ENCODE measurements at places on chromosomes 4 and X.

DNA sequence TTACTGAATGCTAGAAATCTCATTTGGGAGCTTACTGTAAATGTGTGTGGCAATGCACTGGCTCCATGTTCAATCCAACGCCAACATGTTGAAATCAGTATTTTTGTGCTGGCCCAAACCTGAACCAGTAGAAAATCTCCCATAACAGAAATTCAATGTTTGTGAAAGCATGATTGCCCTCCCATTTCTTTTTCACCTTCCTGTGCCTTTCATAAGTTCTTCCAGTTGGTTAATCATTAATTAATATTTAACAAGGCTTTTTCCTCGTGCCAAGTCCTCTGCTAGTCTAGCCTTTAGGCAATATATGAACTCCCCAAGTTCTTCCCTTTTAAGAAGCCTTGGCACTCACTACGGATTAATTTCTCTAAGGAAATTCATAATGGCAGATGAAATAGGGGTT is 1.3 kb upstream of the PLS3 start:
- no peak for ATAC-seq

- no peak for ATAC-seq
These were observed 308.4 kb upstream of the DIAPH2 start for GRCh38 chrX:96376266-96376665.

DNA sequence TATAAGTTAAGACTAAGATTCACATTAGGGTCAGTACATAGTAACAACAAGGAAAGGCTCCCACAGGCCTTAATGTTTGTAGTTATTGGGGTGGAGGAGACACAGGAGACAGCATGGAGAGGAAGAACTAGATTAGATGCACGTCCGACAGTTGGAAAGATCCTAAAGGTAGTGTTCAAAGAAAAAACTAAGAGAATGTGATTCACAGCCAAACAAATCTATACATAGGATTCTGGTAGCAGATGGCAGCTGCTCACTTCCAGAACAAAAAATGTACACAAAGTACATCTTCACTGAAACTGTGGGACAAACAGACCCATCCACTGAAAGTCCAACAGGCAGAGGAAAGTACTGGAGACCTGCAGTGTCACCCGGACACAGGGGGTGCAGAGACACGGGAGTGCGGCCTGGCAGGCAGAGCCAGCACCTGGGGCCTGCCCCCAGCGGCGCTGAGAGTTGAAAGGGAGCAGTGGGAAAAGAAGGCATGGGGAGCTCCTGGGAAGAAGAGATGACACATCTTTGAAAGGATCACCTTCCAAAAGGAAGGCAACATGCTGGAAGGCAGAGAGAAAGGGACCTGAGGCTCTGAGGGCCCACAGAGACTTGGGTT is 40.0 kb downstream of the NELFA start:
- ATAC-seq, result no peak

GRCh38 chrX:109732017-109732801 is 848 bp downstream of the ACSL4 start:
- peak; percentile 71 for ATAC-seq

DNA sequence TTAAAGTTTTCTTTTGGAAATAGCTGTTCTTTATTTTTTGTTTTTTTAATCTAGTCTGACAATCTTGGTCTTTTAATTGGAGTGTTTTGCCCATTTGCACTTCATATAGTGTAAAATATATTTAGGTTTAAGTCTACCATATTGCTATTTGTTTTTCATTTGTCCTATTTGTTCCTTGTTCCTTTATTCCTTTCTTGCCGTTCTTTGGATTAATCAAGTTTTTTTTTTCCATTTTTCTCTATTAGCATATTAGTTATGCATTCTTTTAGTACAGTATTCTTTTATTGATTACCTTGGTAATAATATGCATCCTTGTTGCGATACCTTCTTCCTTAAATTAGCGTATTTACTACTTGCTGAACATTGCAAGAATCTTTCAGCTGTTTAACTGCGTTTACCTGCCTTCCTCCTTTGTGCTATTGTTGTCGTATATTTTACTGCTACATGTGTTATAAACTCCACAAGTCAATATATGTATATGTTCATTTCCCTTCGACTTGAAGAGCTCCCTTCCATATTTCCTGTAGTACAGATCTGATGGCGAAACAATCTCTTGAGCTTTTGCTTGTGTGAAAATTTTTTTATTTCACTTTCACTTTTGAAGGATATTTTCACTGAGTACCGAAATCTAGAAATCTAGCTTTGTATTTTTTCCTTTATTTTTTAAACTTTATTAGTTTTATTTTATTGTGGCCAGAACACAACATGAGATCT is 23.9 kb upstream of the RNF212 start:
- no peak for ATAC-seq

- ATAC-seq, result no peak
These were observed 47.9 kb upstream of the FGF13 start for GRCh38 chrX:138759217-138759943.

- no peak for ATAC-seq
These were observed 520.4 kb downstream of the BCOR start for GRCh38 chrX:39577206-39577984.

DNA sequence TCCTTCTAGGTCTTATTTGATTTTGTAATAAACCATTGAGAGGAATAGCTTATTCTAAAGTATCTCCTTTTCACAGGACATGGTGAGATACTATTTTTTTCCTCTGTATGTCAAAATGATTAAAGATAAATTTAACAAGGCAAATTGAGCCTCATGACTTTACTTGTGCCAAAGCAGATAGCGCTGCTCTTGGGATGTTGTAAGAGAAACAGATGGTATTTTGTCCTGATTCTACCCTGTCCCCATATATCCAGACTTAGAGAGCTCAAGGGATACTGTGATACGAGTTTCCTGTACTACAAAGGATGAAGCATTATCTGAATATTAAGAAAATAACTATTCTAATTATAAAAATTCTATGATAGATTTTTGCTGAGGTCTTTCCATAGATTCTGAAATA is 34.0 kb downstream of the EMCN start:
- no peak for ATAC-seq

DNA sequence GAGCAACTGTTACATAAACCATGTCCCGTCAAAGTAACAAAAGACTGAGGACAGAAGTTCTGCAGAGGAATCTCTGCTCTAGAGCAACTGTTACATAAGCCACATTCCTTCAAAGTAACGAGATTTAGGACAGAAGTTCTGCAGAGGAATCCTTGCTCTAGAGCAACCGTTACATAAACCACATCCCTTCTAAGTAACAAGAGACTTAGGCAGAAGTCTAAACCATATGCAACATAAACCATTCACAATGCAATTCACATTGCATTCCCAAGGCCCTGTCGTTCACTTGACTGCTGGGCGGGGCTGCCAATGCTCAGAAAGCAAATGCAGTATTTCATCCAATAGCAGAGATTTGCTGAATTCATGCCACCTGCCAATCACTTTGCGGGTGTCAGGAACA is 124.4 kb upstream of the PUDP start:
- ATAC-seq, result no peak

GRCh38 chrX:151228935-151229334 is 52.6 kb downstream of the GPR50 start:
- no peak for ATAC-seq

DNA sequence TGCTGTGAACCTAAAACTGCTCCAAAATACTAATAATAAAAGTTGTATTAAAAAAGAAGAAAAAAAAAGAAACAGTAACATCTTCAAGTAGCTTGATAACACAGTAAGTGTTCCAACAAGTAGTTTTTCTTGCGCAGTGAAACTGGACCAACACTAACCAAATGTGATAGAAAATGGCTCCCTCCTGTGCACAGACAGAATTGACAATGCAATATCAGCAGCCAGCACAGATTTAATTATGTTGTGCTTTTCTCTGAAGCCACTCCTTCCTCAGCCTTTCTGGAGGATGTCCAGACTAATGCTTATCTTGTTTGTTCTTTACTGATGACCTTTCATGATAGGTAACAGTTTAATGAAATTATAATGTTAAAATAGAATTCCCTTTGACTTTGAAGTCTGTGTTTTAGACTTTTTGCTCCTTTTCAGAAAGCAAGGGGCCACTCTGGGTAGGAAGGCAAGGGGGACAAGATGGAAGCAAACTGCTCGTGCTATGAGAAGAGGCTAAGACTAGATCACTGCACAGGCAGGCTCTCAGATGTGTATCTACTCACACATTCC is 147.1 kb upstream of the RPL34 start:
- no peak for ATAC-seq

DNA sequence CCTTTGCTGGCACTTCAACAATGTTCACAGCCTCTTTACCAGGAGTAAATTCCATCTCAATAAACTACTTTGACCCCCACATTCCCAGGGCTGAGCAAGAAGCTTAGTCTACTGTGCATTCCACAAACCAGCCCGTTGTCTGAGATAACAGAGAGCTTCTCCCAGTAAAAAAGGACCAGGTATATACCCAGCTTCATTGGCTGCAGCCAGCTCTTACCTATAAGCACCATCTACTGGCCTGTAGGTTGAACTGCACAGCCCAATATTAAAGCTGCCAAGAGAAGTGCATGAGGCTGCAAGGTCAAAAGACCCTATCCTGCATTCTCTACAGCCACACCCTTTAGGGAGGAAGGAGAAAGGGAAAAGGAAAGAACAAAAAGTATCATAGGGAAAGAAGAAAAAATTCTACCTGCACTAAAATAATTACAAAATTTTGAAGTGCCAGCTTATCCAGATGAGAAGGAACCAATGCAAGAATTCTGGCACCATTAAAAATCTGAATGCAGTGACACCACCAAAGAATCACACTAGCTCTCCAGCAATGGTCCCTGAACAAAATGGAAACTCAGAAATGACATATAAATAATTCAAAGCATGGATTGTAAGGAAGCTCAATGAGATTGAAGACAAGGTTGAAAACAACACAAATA is 45.7 kb upstream of the INTU start:
- ATAC-seq, result peak; percentile 55

- ATAC-seq, result peak; percentile 80
These were observed at the start of gene INTU for GRCh38 chr4:127632420-127633403. TSS of gene INTU (plus strand) at chr4:127632957. CDS start at chr4:127633035, 78 bp downstream.

DNA sequence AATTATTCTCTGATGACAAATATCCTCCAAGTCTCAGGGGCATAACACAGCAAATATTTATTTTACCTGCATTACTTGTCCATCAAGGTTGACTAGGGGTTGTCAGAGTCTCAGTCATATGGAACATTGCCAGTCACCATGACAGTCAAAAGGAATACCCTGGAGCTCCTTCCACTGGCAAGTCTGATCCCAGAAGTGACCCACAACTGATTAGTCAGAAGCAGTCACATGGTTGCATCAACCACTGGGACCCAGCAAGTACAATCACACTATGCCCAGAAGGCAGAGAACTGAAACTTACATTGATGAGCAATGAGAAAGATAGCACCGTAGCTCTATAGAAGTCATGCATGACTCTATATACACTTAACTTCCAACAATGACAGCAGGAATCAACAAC is 41.9 kb upstream of the SOD3 start:
- ATAC-seq, result peak; percentile 46

- no peak for ATAC-seq
These were observed 36.7 kb upstream of the NPNT start for GRCh38 chr4:105858466-105859040.

GRCh38 chr4:139315221-139315675 is 13.0 kb upstream of the NDUFC1 start:
- ATAC-seq, result no peak

DNA sequence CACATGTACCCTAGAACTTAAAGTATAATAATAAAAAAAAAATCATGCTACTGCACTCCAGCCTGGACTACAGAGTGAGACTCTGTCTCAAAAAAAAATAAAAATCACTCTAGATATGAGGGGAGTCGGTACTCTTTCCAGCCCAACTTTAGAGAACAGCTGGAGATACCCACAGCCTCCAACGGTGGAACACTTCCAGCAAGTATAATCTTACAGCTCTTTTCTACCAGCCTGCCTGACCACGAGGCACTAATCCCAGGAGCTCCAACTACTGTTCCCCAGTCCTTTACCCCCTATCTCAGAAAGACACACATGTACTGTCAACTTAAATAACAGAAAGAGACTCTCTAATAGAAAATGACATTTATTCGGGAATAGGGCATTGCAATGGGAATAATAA is 46.8 kb downstream of the STEEP1 start:
- no peak for ATAC-seq

DNA sequence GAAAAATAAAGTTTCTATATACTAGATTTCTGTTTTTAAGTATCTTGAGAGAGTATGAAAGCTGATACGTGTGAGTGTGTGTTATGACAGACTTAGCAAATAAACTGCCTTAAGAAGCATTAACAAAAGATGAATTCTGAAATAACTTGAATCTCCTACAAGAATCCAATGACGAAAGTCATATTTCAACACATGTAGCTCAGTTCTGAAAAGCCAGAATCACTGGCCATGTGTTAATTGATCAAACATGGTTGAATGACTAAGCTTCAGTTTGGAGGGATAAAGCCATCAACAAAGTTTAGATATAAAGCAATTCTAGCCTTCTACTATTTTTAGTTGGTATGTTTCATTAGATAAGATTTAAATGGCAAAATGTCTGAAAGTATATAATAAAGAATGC is 88.5 kb upstream of the ETNPPL start:
- no peak for ATAC-seq

DNA sequence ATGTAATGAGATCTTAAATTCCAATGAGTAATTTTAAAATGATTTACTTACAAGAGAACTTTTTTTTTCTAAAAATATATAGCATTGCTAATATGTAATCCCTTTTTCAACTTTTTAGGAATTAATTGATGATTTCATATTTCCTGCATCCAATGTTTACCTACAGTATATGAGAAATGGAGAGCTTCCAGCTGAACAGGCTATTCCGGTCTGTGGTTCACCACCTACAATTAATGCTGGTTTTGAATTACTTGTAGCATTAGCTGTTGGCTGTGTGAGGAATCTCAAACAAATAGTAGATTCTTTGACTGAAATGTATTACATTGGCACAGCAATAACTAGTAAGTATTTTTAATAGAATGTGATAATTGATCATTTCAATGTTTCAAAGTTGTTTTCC is 113.2 kb downstream of the USP9X start:
- no peak for ATAC-seq

DNA sequence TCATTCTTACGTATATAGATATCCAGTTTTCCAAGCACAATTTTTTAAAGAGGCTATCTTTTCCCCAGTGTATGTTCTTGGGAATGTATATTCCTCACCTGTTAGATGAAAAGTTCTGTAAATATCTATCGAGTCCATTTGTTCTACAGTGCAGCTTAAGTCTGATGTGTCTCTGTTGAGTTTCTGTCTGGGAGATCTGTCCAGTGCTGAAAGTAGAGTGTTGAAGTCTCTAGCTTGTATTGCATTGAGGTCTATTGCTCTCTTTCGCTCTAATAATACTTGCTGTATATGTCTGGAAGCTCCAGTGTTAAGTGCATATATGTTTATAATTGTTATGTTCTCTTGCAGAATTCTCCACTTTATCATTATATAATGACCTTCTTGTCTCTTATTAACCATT is 373.1 kb downstream of the PPARGC1A start:
- ATAC-seq, result no peak

- ATAC-seq, result no peak
These were observed 322.1 kb upstream of the ARX start for GRCh38 chrX:25337841-25338240.

- no peak for ATAC-seq
These were observed 16.8 kb downstream of the UGT8 start for GRCh38 chr4:114615435-114615834.

GRCh38 chrX:141375011-141375760 is 132.9 kb upstream of the SPANXC start:
- ATAC-seq, result no peak

- no peak for ATAC-seq
These were observed 244.4 kb downstream of the DCLK2 start for GRCh38 chr4:150322646-150323045.
